Effector memory CD8-positive, alpha-beta T cell (primary cell): ENCODE measurements at places on chromosomes 11 and 22.

- peaks cover 80% of the 10 kb centered on the region for H3K27me3 ChIP-seq
- no peaks in the 10 kb centered on the region for H3K4me1 ChIP-seq
- peaks cover 6% of the 10 kb centered on the region for H3K36me3 ChIP-seq
- H3K4me3 ChIP-seq, result no peak overlapping the region
- DNase-seq, result no peak
Measured at GRCh38 chr11:33907421-33907820, 15.5 kb upstream of the LMO2 start.

- H3K27ac ChIP-seq, result no peak overlapping the region
- H3K4me3 ChIP-seq, result no peak overlapping the region
- no peaks in the 10 kb centered on the region for H3K36me3 ChIP-seq
- H3K27me3 ChIP-seq, result no peaks in the 10 kb centered on the region
- DNase-seq, result no peak
Measured at GRCh38 chr11:131889760-131890581, 519.6 kb downstream of the NTM start.

- no peaks in the 10 kb centered on the region for H3K36me3 ChIP-seq
- no peaks in the 10 kb centered on the region for H3K4me1 ChIP-seq
- H3K4me3 ChIP-seq, result no peak overlapping the region
Measured at GRCh38 chr11:110866081-110866480, 153.8 kb upstream of the ARHGAP20 start.

DNA sequence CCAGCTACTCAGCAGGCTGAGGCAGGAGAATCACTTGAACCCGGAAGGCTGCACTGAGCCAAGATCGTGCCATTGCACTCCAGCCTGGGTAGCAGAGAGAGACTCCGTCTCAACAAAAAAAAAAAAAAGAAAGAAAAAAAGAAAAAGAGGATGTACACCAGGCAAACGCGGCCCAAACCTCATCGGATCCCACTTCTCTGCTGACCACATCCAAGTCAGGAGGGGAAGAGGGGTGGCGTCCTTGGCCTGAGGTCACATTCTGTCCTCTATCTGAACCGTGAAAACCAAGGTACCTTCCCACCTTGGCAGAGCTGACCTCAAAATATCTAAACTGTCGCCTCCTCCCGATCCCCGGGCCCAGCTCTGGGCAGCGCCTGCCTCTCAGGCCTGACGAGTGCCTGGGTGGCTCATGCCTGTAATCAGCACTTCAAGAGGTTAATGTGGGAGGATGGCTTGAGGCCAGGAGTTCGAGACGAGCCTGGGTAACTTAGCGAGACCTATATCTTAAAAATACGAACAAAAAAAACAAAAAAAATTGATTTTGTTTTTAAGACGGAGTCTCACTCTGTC, 25.1 kb downstream of the RGL4 start:
- peaks cover 23% of the 10 kb centered on the region for H3K36me3 ChIP-seq
- H3K4me3 ChIP-seq, result peak overlapping the region; percentile 80
- no peaks in the 10 kb centered on the region for H3K27me3 ChIP-seq
- H3K4me1 ChIP-seq, result peaks cover 19% of the 10 kb centered on the region

DNA sequence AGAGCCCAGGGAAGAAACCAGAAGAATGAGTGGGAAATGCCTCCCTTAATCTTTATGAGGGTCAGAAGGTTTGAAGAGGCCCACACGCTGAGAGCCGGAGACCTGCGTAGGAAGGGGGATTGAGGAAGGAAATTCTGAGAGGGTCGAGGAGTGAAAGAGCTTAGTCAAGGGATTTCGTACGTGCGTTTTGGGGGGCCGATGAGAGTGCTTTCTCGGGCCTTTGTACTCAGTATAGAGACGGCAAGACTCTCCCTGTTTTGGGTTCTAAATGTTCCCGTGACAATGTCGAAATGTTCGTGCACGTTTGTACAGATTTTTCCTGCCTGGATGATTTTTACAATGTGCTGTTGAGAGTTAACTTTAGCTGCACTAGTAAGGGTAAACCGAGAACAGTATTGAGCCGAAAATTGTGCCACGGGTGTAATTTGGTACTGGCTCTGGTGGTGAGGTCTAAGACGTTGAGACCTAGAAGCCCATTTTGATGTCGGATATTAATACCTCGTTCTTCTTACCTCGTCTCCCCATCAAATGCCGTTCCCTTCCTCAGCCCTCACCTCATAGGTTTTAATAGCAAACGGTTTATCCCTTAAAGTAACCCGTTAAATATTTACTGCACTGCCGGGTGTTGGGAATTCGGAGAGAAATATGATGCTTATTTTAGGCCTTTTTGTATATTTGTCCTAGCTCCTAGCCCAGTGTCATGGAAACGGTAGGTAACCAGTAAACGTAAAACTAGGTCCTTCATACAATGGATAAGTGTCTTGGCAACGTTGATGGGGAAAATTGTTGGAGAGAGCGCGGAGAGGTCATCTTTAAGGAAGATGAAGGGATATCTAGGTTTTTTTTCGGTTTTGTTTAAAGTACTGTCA, 734 bp downstream of the C11orf58 start:
- no peaks in the 10 kb centered on the region for H3K27me3 ChIP-seq
- DNase-seq, result no peak
- H3K27ac ChIP-seq, result no peak overlapping the region
- no peak overlapping the region for H3K4me3 ChIP-seq

DNA sequence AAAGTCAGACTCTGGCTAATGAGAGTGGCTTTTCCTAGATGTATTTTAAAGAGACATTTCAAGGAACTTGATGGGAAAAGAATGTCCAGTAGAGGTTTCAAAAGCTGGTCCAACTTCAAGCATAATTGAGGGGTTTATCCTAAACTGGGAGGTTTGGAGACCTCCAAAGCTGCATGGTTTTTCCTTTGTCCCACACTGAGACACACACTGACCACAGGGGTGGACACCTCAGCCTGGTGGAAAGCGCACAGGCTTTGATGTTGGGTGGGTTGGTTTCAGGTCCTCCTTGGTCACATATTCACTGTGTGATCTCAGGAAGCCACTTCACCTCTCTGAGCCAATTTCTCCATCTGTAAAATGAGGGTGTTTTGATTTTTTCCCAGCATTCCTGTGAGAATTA, 4.0 kb downstream of the SPON1 start:
- peaks cover 46% of the 10 kb centered on the region for H3K27me3 ChIP-seq
- no peak overlapping the region for H3K27ac ChIP-seq
- DNase-seq, result no peak
- H3K4me3 ChIP-seq, result no peak overlapping the region
- H3K36me3 ChIP-seq, result peaks cover 2% of the 10 kb centered on the region
- peaks cover 3% of the 10 kb centered on the region for H3K4me1 ChIP-seq
